ENCODE measurements at places on chromosomes 7 and 10.

DNA sequence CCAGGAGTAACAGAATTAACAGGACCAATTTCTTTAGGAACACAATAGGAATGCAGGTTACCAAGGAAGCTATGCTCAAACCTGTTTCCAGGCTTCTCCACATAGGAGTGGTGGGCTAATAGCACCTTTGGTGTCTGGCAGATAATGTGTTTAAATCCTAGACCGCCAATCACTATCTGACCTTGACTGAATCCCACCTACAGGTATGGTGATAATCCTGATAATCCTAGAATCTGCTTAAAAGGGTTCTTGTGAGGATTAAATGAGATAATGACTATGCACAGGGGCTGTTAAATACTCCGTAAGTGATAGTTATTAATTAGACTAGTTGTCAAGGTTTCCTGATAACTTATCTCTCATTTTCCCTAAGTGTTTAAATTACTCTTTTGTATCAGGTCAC is 81.2 kb downstream of the EPC1 start:
- DNase-seq: no peak

DNA sequence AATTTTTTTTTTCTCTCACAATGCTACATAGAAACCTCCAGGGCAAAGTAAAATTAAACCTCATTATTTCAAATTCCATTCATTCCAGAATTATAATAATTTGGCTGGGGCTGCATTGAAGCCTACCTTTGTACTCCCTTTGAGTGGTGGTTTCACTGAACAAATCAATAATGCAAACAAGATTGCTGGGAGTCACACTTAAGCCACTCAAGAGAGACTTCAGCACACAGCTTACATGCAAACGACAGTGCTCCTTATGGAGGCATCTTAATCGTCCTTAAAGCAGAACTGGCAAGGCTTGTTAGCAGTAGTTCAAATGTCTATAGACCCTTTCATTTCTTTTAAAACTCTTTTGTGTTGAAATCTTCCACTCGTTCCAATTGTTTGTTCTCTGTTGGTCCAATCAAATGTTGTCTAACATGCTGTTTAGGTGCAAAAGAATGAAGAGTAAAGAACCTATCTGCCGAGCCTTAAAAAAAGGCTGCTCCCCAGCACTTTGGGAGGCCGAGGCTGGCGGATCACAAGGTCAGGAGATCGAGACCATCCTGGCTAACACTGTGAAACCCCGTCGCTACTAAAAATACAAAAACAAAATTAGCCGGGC is 294.9 kb downstream of the FGFR2 start:
- DNase-seq: no peak

DNA sequence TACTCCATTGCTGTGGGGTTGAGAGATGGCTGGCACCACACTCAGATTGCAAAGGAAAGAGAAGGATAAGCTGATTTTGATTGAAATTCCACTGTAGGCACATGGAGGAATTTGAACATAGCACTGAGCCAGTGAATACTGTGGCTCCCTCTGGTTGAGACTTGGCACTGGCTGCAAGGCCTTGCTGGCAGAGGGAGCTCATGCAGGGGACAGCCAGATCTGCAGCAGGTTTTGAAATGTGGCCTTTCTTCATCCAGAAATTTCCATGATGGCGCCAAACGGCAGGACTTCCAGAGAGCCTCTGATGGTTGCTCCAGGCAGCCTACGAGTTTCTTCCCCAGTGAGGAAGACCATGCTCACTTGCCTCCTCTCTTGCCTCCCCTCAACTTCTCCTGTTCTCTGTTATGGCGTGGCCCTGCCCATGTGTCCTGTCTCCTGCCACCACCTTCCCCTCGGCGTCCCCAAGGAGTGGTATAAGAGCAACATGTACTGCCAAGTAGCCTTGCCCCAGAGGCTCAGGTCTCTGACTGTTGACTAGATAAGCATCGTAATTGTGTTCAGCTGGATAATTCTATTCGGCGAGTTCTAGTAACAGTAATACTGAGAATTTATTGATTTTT is 265.6 kb downstream of the CCDC3 start:
- no peak for DNase-seq

- DNase-seq: no peak
Measured at GRCh38 chr7:105216786-105217185, 171.9 kb downstream of the SRPK2 start.

GRCh38 chr10:26556748-26557640 is 118.9 kb downstream of the APBB1IP start:
- DNase-seq: no peak

DNA sequence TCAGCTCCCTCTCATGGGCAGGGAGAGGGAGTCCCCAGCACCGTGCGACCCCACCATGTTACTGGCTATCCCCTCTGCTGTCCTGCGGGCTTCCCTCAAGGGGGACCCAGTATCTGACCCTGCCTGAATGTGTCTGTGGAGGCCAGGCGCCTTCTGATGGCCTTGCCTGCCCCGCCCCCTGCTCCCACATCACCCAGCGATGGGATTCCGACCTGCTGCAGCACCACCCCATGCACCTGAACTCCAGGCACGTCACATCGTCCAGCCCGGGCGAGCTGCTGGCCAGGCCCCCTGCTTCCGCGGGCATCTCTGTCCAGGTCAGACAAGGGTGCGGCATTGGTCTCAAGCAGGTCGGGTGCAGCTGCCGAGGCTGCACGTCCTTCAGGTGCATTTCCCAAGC is 19.0 kb downstream of the LRRC27 start:
- DNase-seq: no peak

GRCh38 chr7:89104748-89105685 is 309.5 kb upstream of the TEX47 start:
- no peak for DNase-seq

DNA sequence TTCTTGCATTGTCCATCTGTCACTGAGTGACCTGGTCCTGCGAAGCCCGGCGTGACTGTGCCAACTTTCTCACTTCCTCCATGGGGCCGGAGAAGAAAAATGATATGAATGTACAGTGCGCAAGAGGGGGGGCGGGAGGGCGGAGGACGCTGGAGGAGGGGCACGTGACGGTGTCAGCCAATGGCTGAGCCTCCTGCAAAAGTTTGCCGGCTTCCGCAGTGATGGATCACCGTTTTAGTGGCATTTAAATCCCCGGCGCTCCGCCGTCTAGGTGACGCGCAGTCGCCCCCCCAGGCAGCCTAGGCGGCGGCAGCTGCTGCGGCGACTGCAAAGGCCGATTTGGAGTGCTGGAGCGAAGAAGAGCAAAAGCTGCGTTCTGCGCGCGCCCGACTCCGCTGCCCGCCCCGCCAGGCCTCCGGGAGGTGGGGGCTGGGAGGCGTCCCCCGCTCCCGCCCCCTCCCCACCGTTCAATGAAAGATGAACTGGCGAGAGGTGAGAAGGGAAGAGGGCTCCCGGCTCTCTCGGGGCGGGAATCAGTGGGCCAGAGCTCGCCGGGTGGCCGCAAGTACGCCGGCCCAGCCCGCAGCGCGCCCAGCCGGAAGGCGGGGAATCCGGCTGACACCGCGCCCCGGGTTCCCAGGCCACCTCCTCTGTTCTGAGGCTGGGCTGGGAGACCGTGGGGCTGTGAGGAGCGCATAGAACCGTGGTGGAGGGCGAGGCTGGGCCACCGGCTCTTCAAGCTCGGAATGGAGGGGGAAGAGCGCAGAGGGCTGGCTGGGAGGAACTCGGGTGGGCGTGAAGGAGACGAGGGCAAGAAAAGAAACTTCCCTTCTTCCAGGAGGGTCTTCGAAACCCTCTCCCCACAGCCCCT is at the start of gene HOXA1:
Gene HOXA1 (minus strand): TSS at position 104 of the 871 bp plus-strand sequence. CDS start 88 bp downstream, at position 16.
- DNase-seq: peak; percentile 85

DNA sequence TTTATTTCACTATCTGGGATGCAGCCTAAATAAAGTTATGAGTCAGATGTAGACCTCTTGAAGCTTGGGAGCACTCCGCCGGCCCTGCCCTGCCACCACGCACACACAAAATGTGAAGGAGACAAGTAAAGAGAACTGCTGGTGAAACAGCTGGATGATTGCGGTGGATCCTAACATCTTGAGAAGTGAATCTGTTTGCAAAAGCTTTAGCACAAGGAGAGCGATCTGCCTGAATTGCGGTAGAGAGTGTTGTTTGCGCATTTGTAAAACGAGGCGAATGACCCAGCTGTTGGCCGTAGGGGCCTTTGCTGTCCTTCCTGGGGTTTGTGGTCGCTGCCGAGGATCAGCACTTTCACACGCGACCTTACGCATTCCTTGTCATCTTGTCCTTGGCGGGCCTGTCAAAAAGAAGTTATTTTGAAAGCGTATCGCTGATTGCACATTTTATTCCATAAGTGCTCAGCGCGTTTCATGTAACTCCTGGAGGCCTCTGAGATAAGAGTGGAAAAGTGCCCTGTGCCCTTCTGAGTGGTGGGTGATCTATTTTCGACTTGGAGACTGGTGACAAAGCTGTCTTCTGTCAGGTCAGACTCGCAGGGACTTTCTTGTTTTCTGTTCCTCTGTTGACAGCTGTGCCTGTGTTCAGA is 40.8 kb downstream of the RBM20 start:
- DNase-seq: no peak

GRCh38 chr7:25752154-25752553 is 399.8 kb upstream of the NFE2L3 start:
- DNase-seq: no peak

- no peak for DNase-seq
Measured at GRCh38 chr10:100740476-100741377, 4.7 kb upstream of the PAX2 start.

Measured in pulmonary artery endothelial cell (primary cell).